ENCODE measurements at places on chromosomes 16 and 17.

DNA sequence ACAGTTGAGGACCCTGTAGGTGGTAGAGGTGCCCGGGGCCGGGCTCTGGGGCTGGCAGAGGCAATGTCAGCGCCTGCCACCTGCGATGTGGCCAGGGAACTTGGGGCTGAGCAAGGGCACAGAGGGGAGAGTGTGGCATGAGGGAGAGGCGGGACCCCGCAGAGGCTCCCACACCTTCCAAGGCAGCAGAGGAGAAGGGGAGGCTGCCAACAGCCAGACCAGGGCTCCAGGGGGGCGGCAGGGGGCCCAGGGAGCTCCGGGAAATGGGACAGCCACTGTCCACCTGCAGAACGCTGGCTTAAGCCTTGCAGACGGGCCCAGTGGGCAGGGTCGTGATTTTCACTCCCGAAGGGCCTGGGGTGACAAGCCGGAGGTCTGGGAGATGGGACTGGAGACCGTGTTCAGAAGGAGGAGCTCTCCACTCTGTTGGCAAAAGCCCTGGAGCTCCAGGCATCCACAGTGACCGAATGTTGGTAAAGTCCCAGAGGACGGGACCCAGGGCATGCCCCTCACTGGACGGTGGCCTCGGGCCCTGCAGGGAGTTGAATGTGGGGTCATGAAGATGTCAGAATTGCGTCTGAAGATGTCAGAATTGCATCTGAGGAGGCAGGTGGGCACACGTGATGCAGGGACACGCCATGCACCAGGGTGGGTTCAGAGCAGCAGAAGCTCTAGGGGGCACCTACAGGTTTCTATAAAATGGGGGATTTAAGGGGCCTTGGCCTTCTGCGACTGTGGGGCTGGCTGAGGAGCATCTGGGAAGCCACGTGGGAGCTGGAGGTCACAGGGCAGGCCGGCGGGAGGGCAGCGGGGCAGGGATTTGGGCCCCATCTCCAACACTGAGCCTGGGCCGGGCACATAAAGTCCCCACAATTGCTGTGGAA, 18.6 kb downstream of the CD7 start:
- no peak for DNase-seq

DNA sequence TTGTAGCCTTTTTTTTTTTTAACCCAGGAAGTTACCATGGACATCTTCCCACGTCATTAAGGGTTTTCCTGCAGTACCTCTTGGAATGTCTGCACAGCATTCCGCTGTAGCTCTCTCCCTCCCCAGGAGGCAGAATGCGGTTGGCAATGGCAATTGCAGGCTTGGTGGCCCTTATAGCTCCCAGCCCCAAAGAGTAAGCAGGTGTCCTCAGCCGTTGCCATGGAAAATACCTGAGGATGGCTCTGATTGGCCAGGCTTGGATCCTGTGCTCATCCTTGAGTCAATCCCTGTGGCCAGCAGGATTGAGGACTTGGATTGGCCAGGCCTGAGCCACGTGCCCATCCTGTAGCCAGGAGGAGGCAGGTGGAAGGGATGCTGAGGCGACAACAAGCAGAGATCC, 15.5 kb upstream of the TIMP2 start:
- DNase-seq = no peak

GRCh38 chr17:78448356-78448993, 70.0 kb downstream of the PGS1 start:
- no peak for DNase-seq

DNA sequence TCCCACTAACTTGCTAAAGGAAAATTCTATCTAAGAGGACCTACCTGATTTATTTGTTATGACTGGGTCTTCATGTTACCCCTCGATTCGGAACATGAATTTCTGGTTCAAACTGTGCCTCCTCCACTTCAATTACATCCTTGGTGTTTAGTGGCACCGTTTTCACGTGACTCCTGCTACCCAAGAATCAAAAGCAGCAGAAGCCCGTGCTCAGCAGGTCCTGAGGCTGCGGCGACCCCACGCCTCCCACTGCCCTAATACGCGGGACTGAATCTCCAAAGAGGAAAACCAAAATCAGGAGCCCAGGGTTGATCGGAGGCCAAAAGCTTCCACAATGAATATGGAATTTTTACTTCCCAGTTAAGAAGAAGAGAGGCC, 94.0 kb upstream of the METRNL start:
- no peak for DNase-seq

- DNase-seq = no peak
Measured at GRCh38 chr16:24360936-24361335, 104.8 kb downstream of the CACNG3 start.

GRCh38 chr17:74353446-74354060, 8.1 kb downstream of the BTBD17 start:
- DNase-seq = no peak

- peak; percentile 31 for DNase-seq
Measured at GRCh38 chr16:68590201-68590994, 51.3 kb downstream of the ZFP90 start.

- no peak for DNase-seq
Measured at GRCh38 chr17:10172241-10172741, 26.1 kb downstream of the GAS7 start.

- no peak for DNase-seq
Measured at GRCh38 chr17:75828076-75828400, 16.2 kb downstream of the UNC13D start.

DNA sequence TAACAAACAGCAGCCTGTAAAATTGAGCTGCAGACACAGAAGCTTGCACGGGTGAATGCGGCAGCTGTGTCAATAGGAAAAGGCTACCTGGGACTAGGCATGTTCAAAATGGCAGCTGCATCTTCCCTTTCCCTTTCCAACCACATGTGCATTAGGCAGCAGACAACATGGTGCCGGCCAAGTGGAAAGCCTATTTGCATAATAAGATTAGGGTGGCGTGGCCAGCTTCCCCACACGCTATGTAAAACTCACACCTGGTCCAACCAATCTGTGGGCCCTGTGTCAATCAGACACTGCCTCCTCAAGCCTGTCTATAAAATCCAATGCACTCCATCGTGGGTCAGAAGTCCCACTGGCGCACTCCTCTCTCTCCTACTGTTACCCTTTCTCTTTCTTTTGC, 61.0 kb upstream of the RBBP6 start:
- DNase-seq = no peak

DNA sequence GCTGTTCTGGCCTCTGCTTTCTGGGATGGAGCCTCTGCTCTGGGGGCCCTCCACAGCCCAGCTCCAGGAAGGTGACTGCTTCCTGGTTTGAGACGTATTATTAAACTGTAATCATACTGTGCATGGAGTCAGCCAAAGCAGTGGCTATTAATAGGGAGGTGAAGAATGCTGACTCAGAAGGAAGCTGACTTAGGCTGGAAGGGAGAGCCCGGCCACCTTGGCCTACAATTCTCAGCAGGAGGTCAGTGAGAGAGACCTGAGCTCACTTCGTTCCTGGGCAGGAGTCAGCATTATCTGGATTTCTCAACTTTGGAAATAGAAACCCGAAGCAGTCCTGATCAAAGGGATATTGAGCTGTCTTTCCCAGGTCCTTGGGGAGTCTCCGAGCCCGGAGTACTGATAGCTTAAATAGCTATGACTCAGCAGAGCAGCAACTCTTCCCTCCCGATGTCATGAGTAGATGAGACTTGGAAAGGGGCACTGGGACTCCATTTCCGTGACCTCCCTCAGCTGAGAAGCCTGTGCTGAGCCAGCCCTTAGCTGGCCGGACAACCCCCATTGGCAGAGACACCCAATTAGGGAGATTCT, 91.8 kb downstream of the YPEL2 start:
- no peak for DNase-seq

DNA sequence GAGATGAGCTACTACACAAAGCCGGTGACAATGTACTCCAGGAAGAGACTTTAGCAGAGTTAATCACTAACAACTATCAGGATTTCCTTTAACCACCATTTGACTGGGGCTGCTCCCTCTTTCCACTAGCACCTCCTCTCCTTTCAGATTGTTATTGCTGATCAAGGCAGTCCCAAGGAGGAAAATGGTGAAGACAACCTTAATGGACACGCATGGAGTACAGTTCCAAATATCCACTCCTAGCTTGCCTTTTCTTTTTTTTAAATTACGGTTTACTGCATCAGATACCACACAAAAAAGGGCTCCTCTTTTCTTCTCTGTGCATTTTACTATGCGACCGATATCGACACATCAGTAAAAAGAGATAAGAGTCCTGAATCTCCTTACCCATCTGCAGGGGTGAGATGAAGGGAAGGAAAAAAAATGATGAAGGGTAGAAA, 30.9 kb downstream of the FAM222B start:
- no peak for DNase-seq

DNA sequence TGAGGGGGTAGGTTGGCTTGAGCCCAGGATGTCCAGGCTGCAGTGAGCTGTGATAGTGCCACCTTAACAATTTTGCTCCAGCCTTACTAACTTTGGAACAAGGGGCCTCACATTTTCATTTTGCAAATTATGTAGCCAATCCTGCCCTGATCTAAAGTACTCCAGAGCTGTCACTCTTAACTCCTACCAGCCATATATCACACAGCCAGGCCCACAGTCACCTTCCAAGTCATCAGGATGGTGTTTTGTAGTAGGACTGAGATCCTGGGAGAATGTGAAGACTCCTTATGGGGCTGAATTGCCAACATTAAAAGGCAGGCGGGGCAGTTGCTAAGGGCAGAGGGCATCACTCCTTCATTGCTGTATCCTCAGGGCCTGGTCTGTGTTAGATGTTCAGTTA, 243.0 kb downstream of the MRTFB start:
- DNase-seq = no peak

GRCh38 chr16:11030990-11031510, 86.7 kb downstream of the CLEC16A start:
- no peak for DNase-seq

DNA sequence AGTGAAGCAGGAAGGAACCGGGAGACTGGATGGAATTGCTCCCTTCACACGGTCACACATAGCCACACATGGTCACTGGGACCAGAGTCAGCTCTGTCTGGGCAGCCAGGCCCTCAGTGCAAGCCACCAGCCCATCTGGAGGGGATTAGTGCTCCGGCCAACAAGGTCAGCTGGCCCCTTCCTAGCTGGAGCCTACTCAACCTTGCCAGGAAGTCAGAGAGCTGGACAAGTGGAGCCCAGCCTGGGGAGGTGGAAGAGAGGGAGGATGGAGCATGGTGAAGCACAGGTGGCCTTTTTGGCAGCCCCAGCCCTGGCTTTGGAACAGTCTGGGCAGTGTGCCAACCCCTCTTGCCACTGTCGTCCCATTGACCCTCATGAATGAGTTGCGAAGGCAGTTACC, 3.7 kb upstream of the CACNA1G start:
- DNase-seq = no peak

DNA sequence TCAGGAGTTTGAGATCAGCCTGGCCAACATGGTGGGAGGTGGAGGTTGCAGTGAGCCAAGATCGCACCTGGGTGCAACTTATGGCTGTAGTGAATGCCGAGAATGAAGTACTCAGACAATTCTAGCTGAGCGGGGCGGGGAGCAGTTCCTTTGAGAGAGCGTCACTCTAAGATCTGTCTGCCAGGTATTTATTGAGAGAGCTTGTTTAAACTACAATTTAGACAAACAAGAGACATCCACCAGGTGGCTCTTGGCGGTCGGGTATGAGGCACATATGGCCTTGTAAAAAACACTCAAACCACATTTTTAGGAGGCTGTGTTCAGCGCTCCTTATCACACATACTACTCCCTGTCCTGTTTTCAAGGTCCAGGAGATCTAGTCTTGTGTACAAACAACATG, 40.6 kb upstream of the CDH1 start:
- DNase-seq = no peak

GRCh38 chr16:72807245-72807644, 240.7 kb downstream of the ZFHX3 start:
- DNase-seq = no peak

- DNase-seq = no peak
Measured at GRCh38 chr17:73141411-73141810, 23.4 kb upstream of the SSTR2 start.

- DNase-seq = no peak
Measured at GRCh38 chr16:14489460-14489859, 140.6 kb downstream of the PARN start.

- DNase-seq = no peak
Measured at GRCh38 chr16:69773260-69773947, 11.3 kb downstream of the WWP2 start.

Data from effector CD4-positive, alpha-beta T cell (primary cell).